Muscle of leg (tissue), 16 donors: ENCODE measurements at places on chromosomes 5 and 9. TPM values are rescaled to one million over a fixed set of nuclear protein-coding genes. Genes with fewer than 3 reads are reported as not detected.
A peak's percentile ranks its signal among the peaks of the same experiment; 100 is the strongest.

DNA sequence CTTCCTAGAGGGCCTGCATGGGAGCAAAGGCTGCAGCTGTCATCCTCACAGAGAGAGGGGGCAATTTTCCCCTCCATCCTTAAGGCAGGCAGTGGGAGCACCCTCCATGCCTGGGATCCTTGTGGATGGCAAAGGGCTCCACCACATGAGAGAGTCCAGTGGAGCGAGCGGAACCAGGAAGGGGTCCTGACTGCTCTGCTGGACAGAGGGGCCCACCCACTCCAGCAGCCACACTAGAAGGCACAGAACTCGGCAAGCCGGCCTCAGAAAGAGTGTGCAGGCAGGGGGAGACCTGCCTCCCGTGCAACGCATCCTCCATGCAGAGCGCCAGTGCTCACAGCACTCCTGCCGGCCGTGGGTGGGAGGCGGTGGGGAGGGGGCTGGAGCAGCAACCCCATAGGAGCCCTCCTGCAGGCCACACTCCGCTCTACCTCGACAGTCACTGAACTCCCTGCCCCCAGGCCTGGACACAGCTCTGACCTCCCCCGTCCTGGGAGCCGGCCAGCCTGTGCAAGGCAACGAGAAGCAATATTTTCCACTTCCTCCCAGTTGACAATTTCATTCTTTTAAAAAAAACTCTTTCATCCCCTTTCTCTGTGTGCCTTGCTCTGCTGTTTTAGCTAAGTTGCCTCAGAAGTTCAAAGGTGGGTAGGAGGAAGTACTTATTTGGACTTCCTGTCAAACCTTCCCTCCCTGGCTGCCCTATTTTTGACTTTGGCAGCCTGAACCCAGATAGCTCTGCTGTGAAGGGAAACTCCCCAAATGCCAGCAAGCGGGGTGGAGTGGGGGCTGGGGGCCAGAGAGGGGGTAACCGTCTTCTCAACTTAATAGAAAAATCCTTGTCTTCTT is 5.3 kb upstream of the LCP2 start:
- DNase-seq = peak; percentile 87

The C5orf52 gene
- not detected for polyA plus RNA-seq

- DNase-seq = no peak
Observed at GRCh38 chr5:95221234-95221633, 63.7 kb downstream of the MCTP1 start.

The TXNDC8 gene
- not detected for polyA plus RNA-seq

DNA sequence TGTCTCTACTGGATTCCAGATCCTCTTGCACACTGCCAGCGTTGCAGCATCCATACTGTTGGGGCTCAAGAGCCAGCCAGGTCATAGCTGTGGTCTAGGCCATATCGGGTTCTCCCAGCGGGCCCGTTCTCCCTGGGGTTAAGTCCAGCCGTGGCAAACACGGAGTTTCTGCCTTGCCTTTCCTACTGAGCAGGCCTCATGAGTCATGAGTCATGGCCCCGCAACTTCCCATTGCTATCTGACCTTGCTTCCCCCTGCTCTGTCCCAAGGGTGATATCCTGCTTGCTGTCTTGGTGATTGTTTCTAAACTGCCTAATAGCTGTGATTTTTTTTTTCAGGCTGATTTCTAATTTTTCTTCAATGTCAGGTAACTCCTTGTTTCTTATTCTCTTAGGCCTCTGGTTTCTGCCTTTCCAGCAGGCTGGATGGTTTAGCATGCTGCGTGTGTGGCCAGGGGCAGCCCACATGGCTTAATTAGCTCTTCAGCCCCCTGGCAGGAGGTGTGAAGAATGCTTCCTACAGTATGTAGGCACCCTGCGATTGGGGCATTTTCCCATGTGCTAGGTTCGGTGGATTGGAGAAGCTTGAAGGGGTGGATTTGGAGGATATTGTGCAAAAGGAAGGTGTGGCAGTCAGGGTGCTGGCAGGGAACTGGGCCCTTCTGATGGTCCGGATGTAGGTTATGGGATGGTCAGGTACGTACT is 18.7 kb downstream of the DAPK1 start:
- peak; percentile 64 for DNase-seq

DNA sequence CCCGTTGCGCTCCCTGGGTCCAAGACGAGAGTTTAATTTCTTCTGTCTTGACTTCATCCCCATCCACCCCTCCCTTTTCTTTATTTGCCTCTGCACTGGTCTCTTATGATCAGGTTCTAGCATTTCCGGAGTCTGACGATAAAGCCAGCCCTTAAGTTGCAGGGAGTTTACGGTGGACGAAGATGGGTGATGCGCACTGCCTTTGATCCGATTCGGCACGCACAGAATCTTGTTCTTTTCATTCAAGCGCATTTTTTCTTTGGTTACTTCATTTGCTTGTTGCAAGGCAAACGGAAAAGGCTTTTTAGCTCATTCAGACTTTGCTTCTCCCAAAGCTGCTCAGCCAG is 488 bp upstream of the MCTP1 start:
- no peak for DNase-seq

- no peak for DNase-seq
Observed at GRCh38 chr5:113035096-113035495, 58.5 kb downstream of the DCP2 start.

DNA sequence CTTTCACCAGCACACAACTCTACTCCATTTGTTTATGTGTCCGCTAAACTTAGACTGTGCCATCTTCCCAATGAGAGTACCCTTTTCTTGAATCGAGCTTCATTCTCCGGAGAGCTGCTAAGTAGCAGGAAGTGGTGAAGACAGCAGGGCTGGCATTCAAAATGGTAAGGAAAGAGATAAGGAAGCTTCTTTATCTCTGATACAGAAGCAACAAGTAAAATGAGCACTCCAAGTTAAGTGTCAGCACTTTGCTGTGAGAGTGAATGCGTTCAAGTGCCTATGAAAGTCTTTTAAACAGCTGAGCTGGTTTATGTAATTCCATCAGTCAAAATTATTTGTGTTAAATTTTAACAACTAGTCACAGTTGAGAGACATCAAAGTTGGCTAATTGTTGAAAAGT is 386.8 kb upstream of the PTPRD start:
- DNase-seq = no peak

DNA sequence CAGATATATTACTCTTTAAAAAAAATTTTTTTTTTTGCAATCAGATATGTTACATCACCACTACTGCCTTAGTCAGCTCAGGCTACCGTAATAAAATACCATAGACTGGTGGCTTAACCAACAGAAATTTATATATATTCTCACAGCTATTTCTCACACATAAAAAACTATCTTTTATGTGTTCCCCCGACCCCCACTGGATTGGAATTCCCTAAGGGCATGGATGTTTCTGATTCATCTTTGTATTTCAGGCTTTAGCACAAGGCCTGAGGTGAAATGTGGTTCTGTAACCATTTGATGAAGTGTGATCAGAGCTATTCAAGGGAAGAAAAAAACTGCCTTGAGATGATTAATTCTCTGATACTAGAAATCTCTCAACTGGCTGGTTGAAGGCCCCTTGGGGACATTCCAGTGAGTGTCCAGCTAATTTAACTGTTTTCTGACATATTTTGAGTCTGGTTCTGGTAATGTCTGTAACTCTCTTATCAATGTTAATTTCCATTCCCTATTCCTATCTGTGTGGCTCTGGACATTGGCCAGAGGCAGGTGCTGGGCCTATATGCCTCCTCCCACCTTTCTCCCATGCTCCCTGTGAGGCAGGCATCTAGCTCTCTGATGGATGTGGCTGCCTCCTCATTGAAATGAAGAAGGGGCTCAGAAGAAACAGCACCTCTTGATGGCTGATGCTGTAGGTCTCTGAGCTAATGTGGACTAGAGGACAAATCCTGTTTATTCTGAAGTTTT is 2.5 kb downstream of the CD14 start:
- DNase-seq = no peak

DNA sequence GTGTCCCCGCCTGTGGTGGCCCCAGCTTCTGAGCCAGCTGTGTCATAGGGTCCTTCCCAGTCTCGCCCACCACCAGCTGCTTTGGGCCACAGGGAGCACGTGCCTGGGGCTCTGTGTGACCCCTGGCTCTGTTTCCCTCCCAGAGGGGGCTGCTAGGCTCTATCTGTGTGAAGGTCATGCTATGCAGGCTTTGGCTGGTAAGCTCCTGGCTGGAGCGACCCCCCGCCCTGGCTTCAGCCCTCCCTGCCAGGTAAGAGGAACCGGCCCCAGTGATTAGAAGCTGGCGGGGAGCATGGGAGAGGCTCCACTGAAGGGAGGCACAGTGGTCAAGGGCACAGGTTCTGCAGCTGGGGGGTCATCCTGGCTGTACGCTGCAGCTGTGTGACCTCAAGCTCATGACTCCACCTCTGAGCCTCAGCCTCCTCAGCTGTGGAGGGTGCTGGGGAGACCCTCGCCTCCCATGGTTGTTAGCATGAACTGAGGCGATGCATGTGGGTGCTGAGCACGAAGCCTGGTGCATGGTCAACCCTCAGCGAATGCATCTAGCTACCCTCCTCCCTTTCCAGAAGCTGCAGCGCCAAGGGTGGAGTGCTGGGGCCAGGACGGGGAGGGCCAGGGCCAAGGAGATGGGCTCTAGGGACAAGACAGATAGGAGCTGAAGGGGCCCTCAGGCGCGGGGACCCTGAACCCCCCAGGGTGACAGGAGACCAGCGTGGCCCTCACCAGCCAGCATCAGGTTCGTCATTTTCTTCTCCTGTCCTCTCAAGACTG is 163.8 kb upstream of the MVB12B start:
- no peak for DNase-seq

The LRRC19 gene
- polyA plus RNA-seq = 0.65 TPM

GRCh38 chr5:40826489-40827187 is 8.4 kb downstream of the RPL37 start:
- no peak for DNase-seq

- no peak for DNase-seq
Observed at GRCh38 chr5:69517763-69518212, 25.2 kb downstream of the OCLN start.

DNA sequence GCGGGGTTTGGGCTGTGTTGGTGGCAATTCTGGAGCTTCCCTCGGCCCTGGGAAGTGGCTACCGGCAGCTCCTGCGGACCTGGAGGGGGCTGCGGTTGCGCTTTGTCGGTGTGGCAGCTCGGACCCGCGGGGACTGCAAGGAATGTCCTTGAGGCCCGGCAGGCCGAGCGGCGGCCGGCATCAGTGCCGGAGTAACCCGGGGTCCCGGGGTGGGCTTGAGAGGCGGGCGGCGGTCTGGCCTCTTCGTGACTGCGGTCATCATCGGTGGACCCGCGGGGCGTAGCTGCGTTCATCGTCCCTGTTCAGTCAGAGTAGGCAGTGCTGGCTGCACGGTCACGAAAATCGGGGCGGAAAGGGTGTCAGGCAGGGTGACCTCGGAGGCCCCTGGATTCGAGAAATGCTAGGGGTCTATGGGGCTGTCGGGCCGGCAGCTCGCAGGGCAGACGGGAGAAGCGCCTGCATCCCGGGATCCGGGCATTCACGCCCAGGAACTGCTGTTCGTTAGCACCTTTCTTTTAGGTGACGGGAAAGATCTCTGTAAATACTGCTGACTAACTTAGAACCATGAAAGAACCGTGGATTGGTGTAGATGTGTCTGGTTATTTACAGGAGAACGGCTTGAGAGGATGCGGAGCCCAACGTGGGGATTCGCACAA is 474 bp downstream of the HMGCR start:
- DNase-seq = peak; percentile 48

The MLLT3 gene
- 101 TPM for polyA plus RNA-seq

The CDH10 gene
- polyA plus RNA-seq = 0.24 TPM

DNA sequence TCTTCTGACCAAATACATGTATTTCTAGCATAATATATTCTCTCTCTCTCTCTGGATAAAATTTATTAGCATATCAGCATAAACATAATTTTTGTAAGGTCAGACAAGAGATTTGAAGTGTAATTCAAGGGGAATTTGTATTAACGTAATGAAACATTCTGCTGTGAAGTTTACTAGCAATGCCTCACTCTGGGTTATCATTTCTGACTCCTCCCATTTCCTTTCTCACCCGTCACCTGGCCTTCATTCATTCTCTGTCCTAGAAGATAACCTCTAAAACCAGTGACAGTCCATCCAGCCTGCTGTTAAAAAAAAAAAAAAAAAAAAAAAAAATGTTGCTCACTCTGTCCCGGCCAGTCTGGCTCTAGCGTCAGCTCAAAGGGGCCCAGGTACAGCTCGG is 27.1 kb downstream of the GRAMD2B start:
- no peak for DNase-seq

The CACNA1B gene
- polyA plus RNA-seq = 0.27 TPM

DNA sequence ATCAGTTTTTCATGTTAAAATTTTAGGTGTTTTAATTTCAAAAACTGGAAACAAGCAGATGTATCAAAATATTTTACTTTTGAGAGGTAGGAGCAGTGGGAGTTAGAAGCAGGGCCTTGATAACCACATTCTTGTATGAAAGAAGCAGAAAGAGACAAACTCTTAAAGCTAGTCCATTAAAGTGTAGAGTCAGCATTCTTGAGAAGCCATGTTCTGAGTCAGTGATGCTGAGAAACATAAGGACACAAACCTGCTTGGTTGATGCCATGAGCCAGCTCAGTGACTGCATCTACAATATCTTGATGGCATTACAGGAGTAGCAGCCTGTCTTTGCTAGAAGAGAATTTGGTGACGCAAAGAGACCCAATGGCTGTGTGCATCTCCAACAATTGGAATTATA is 826.1 kb upstream of the CTNND2 start:
- no peak for DNase-seq

- DNase-seq = no peak
Observed at GRCh38 chr9:97788763-97789663, 64.0 kb upstream of the FOXE1 start.

DNA sequence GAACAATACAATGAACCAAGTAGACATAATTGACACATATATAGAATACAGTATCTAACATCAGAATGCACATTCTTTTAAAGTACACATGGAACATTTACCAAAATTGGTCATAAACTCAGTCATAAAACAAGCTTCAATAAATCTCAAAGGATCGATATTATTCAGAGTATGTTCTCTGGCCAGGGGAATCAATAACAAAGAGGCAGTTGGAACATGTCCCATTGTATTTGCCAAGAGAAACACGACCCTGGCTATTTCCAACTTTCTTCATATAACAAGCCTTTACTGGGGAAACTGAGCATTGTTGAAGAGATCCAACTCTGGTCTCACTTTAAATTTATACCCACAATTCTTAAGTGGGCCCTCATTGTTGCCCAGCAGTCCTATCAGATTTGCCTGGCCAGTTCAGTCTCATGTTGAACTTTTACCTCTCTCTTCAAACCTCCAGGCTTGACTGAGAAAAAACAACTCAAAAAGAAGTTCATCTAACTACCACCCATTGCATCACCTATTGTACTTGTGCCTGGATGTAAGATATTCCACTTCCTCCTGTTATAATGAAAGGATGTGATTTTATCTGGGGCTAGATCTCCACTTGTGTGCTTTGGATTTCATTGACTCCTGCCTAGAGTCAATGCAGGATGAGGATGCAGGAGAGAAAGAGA is 162.5 kb downstream of the HSPA4 start:
- DNase-seq = no peak

DNA sequence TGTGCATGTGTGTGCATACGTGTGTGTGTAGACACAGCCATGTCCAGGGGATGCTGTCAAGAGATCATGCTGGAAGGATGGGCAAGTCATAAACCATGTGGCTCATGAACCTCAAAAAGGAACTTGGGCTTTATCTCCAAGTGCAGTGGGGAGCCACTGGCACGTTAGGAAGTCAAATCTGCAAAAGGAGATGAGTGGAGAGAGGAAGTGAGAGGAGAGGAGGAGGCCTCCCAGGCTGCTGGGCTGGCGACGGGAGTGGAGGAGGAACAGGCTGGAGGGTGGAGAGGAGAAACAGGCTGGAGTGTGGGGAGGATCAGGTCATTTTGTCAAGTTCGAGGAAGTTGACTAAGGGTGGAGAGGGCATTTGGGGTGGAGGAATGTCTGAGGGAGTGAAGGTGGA is 29.2 kb upstream of the TIFAB start:
- no peak for DNase-seq

GRCh38 chr9:135526730-135527571 is 5.7 kb downstream of the LCN1 start:
- no peak for DNase-seq
